Bronchial smooth muscle cell (primary cell): ENCODE measurements at places on chromosomes 3 and 15. TPM values are rescaled to one million over a fixed set of nuclear protein-coding genes. Genes with fewer than 3 reads are reported as not detected.

The CCDC13 gene
- total RNA-seq: 0.86 and 0.95 TPM in 2 replicates

The NSMCE3 gene
- 4.4 and 7.3 TPM in 2 replicates for total RNA-seq

The C3orf52 gene
- total RNA-seq: 2.0 and 3.0 TPM in 2 replicates

The STAC gene
- total RNA-seq: 0.47 TPM in 1 of 2 replicates, not detected in the other

The ACP3 gene
- total RNA-seq: 0.26 and 1.4 TPM in 2 replicates

The DZIP1L gene
- total RNA-seq: 17.5 and 22.2 TPM in 2 replicates

The KCNMB3 gene
- total RNA-seq: 0.94 and 1.3 TPM in 2 replicates

The ZPLD1 gene
- total RNA-seq: under 0.01 TPM in 2 replicates

The RPL39L gene
- 15.1 and 19.4 TPM in 2 replicates for total RNA-seq

The CCDC80 gene
- 281 and 1,910 TPM in 2 replicates for total RNA-seq

The GFM1 gene
- 22.7 and 26.2 TPM in 2 replicates for total RNA-seq

The PEX11A gene
- total RNA-seq: 8.5 and 10.8 TPM in 2 replicates

The KBTBD13 gene
- not detected in 2 replicates for total RNA-seq

The DAZL gene
- not detected in 2 replicates for total RNA-seq
